Stimulated activated CD8-positive, alpha-beta memory T cell treated with anti-CD3 and anti-CD28 coated beads, Interleukin-4, amount 100 ng/mL, for 48 hours (primary cell): ENCODE measurements at places on chromosomes 7 and 10.

GRCh38 chr7:69739931-69740431 lies 141.7 kb downstream of the AUTS2 start:
- no peak for DNase-seq

DNA sequence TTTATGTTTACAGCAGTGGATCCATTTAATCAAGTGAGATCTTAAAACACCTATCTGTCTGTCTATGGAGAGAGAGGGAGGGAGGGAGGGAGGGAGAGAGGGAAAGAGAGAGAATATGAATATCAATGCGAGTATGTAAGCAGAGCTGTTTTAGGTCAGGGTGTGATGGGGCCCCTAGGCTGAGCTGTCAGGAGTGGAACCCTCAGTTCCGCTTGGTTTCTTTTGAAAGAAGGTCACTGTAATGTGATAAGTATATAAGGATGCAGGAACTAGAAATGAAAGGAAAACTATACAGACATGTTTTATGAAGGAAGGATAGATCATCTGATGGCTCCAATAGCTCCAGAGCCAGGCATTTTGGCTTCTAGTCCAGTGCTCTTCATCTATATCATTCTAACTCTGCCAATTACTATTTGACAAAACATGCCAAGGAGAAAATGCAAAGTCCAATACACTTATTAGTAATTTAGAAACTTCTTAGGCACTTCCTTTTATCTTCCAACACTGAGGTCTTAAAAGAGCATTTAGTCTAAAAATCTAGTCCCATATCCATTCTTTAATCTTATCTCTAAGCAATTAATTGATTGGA lies 70.3 kb downstream of the NRCAM start:
- no peak for DNase-seq

GRCh38 chr7:54111814-54112511 lies 430.2 kb upstream of the VSTM2A start:
- no peak for DNase-seq

DNA sequence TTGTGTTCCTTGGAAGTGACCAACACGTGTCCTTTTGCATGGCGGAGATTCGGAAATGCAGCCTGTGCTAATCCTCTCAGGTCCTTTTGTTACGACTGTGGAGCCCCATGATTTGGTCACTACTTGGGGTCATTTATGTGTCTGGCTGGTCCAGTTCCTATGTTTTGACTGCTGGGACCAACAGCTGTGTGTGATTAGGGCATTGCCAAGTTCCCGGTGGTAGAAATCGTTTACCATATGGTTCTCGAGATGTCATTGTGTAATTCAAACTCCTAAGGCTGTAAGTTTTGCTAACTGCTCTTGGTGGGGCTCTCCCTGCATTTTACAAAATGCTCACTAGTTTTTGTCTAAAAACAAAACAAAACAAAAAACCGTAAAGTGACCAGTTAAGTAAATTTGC lies 62.0 kb downstream of the CCNY start:
- DNase-seq = no peak

DNA sequence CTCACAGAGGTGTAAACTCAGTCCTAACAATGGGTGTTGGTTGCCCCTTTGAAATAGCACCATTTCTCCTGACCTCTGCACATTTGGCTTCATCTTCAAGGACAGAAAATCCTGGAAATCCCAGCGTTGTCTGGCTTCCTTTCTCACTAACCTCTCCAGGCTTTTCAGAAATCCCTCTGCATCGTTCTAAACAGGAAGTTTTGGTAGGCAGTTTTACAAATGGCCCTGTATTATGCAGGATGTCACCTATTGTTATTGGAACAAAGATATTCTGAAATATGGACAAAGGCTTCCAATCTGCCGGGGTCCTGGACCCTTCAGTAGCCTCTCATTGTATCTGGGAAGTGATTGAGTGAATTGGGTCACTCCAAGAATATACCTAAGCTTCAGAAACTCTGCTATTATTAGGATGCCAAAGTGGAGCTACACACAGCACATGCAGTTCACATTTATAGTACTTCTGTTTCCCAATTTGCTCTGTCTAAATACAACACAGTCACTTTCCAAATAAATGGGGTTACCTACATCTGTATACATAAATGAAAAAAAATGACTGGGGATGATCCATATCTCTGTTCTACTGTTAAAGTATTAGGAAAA lies 134.8 kb upstream of the KLF6 start:
- DNase-seq = no peak

DNA sequence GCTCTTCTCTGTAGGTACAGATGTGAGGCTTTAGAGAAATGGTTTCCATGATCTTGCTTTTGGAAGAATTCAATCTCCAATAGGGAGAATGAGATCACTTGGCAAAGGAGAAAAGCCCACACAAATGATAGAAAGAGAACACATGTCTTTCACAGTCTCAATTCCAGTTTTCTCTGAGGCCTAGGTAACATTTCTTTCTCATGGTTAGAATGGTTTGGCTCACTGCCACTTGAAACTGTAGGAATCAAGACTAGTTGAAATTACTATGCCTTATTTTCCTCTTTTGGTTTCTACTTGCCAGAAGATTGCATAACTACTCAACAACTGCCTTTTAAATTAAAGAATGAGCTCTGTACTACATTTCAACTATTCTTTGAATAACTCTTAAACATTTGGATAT lies 276.5 kb upstream of the TEX47 start:
- no peak for DNase-seq

DNA sequence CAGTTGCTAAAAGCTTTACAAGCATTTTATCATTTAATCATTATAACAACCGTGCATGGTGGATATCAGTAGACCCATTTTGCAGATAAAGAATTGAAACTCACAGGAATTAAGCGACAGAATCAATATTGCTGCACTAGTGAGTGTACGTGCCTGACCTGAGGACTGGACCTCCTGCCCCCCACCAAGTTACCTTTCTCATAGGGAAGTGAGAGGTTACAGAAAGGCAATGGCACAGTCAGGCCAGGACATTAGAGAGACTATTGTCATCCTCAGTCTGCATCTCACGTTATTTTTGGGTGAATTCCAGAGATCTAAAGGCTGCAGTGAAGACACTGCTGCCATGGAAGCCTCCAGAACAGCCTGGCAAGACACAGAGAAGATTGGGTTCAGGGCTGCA lies 80.9 kb downstream of the WDFY4 start:
- DNase-seq = no peak

DNA sequence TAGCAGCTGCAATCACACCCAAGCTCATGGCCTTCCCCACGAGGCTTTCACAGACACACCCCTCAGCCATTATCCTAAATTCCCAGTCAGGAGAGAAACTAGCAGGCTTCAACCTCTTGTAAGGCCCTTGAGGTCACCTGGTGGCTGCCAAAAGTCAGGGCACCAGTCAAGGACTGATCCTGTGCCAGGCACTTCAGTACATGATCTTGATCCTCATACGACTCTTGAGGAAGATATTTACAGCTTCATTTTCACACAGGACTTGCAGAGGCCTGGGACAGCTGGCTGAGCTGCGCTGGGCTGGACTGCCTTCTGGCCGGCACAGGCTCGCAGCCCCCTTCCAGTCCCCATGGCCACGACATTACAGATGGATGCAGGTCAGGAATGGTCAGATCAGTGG lies 8.8 kb downstream of the PDAP1 start:
- no peak for DNase-seq

DNA sequence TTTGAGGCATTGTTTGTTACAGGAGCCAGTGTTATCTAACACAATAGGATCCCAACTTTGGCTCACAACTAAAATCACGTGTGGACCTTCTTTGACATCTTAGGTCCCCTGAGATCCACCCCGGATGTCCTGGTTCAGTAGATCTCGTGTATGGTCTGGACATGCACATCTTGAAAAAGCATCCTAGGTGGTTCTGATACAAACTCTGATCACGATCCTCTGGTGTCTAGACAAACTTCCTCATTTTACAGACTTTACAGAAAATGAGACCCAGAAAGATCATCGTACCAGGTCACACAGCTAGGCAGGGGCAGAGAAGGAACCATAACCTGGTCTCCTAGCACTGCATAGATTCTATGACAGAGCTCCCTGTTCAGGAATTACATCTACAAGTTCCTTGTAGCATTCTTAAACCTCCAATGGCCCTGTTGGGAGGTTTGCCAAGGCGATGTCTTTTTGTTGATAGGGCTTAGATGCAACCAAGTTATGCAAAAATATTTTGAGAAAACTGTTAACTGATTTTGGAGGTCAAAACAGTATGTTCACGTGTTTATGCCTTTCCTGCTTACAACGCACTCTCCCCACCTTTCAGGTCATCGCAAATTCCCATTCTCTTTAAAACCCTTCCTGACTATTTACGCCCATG lies 30.8 kb upstream of the CHST15 start:
- DNase-seq = no peak

DNA sequence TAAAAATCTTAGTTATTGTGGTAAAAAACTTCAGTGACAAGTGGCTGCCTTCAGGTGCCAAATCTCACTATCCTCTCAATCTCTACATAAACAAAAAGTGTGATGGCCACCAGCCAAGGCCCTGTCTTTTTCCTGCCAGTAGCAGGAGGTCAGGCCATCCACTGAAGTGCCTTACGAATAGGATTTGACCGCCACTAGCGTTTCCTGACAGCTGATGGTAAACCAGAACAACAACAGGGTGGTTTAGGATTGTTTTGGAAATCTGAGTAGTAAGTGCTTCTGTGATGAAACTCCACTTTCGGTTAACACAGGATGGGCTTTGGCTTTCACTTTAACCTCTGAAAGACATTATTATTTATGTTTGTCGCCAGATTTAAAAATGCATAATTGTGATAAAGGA lies 55.7 kb upstream of the OGDHL start:
- no peak for DNase-seq
